Fibroblast of villous mesenchyme (primary cell): ENCODE measurements at places on chromosomes 1 and 21.

DNA sequence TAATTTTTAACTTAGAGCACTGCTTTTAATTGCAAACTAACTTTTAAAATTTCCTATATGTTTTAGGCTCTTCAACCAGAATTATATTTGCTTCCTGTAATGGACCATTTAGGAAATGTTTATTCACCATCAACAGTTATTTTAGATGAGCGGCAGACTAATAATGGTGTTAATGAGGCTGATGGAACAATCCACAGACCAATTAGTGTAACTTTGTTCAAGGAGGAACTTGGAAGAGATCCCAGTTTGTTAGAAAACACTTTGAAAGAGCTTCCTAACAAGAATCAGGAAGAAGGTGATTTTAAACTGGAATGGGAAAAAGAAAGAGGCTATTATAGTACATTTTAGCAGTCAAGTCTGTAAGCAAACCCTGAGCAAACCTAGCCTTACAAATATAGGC, 19.4 kb upstream of the GNG5 start:
- DNase-seq, result no peak

- DNase-seq, result no peak
These were observed 32.1 kb downstream of the CTNNBIP1 start for GRCh38 chr1:9877962-9878361.

DNA sequence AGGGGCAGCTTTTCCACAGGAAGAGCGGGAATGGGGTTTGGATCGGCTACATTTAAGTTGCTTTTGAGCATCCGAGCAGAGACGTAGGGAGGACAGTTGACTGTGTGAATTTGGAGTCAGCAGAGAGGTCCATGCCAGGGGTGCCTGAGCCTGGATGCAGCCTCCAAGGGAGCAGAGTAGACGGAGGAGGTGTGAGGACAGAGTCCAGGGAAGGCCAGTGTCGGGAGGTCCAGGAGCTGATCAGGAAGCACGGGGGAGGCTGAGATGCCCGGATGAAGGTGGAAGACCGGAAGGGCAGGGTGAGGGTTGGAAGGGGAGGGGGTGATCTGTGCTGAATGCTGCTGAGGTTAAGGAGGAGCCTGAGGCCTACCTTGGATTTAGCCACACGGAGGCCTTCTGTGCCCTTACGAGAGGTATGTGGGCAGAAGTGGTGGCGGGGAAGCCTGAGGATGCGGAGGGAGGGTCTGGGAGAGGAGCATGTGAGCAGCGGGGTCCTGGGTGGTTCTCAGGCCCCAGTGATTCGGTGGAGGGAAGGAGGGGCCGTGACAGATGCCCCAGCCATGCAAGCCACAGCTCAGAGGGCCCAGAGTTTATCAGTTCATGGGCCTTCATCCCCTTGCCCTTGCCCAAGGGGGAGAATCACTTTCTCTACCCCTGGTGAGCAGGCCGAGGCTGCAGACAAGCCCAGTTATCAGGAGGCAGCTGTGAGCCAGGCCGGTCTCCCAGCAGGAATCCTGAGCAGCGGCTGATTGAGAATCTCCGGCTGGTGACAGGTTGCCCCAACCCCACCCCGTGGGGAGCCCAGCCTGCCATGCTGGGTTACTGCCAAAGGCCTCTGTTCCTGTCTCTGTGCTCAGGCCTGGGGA, 54.0 kb upstream of the ACTL8 start:
- DNase-seq, result no peak

- no peak for DNase-seq
These were observed 30.6 kb downstream of the LY9 start for GRCh38 chr1:160826546-160826945.

DNA sequence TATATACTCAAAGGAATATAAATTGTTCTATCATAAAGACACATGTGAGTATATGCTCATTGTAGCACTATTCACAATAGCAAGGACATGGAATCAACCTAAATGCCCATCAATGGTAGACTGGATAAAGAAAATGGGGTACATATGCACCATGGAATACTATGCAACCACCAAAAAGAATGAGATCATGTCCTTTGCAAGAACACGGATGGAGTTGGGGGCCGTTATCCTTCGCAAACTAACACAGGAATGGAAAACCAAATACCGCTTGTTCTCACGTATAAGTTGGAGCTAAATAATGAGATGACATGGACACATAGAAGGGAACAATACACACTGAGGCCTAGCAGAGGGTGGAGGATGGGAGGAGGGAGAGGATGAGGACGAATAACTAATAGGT, 16.0 kb upstream of the SGIP1 start:
- no peak for DNase-seq

DNA sequence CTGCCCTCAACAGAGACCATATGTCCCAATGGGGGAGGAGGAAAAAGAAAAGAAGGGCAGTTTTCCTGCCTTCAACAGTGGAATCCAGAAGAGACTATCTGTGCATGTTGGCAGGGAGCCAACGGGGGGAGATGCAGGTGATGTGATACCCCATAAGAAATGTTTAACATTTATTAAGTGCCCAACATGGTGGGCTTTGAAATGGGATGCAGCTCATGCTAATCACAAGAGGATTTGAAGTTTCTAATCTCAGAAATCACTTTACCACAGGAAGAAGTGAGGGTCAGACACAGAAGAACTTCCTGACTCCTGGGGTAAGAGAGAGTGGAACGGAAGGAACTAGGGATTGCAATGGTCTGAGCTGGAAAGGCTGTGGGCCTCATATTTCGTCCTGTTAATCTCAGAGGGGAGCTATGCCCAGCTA, 16.2 kb downstream of the CSRP1 start:
- no peak for DNase-seq

DNA sequence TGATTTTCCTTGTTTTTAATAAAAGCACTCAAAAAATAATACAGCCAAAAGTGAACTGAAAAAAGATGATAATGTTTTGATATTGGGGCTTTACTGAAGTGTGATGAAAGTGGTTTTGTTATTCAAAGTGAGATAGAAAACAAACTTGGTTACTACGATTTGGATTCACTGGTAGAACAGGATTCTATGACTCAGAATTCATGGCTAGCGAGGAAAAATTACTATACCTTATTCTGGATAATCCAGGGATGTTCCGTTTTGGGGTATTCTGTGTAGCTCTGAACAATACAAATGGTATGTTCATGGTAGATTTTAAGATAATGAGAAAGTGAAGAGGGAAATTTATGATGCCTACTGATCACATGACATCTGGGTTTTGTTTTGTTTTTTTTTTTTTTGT, 117.7 kb downstream of the NRDC start:
- DNase-seq, result no peak

DNA sequence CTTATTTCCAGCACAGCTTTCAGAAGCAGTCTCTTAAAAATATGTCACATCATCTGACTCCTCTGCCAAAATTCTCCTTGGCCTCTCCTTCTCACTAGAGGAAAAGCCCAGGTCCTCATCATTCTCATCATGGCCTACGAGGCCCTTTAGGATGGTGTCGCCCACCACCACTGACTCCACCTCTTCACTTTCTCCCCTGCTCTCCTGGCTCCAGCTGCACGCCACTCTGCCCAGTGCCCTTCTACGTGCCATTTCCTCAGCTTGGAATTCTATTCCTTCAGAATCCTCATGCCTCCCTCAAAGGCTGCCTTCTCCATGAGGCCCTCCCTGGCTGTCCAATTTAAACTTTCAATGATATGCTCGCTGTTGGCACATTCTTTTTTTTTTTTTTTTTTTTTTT, 25.3 kb upstream of the BTG2 start:
- no peak for DNase-seq

DNA sequence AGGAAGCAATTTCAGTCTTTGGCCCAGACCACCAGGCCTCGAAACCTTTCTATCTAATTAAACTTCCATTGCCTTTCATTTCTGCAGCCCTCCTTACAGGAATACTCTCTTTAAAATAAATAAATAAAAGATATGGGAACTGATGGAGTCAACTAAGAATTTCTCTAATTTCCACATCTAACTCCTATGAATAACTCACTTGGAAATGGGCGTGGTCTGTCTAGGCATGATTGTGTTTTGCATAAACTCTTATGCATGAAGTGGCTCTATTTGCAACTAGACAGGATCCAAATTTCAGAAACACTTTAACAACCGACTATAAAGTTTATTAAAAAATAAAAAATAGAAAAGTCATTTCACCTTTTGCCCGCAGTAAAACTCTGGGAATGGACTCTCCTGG, 199.5 kb downstream of the ADSS2 start:
- no peak for DNase-seq

DNA sequence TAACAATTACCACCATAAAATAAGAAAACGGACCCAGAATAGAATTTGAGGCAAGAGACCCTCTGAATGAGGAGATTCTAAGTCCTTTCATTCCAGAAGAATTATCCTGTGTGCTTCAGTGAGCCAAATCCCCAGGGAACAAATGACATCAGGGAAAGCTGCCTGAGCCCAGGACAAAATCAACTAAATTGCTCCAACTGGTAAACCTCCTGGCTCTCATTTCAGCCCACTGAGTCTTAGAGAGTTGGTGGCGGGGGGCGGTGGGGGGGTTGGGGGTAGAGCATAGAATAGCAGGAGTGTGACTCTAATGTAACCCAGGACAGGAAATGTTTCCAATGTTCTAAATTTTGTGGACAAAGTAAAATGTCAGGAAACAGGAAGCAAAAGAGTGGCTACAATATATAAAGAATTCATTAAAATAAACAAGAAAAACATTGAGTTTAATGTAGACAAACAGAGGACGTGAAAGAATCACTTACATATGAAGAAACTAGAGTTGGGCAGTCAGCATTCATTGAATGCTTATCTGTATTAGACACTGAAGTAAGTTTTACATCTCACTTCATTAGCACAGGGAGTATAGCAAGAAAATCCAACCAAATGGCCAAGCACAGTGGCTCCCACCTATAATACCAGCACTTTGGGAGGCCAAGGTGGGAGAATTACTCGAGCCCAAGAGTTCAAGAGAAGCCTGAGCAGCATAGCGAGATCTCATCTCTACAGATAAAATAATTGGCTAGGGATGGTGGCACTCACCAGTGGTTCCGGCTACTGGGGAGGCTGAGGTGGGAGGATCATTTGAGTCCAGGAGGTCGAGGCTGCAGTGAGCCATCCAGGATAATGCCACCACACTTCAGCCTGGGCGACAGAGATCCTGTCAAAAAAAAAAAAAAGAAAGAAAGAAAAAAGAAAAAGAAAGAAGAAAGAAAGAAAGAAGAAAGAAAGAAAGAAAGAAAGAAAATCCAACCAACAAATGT, 75.1 kb downstream of the DHRS3 start:
- no peak for DNase-seq

DNA sequence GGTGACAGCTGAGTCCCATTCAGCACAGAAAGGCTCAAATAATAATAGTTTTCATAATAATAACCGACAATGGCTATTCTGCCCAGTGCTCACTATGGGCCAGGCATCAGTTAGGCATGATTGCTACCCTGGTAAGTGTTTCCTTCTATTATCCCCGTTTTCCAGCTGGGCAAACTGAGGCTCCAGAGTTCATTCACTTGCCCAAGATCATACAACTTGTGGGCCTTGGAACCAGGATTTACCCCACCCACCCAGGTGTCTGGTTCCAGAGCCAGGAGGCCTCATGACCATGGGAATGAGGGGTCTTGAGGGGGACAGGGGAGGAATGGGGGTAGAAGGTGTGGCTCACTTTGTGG, 518 bp downstream of the PLOD1 start:
- no peak for DNase-seq

- DNase-seq, result no peak
These were observed 10.2 kb downstream of the MAP7D1 start for GRCh38 chr1:36166136-36166535.

DNA sequence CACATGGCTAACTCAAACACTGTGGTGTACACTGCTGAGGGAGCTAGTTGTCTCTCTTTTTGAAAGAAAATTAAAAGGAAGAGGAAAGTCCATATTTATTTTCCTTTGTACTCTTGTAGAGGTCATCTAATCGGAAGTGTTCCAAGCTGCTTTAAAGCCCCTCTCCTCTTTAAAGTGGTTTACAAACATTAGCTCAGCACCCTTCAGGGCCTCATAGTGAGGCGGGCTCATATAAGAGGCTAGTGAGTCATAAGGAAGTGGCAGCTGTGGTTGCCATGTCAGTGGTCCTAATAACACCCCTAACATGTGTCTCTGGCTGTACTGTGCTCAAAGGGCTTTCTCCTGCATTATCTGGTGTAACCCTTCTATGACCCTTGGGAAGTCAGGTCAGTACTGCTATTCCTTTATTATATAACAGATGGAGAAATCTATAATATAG, 104.4 kb upstream of the SERBP1 start:
- DNase-seq, result peak; percentile 27

DNA sequence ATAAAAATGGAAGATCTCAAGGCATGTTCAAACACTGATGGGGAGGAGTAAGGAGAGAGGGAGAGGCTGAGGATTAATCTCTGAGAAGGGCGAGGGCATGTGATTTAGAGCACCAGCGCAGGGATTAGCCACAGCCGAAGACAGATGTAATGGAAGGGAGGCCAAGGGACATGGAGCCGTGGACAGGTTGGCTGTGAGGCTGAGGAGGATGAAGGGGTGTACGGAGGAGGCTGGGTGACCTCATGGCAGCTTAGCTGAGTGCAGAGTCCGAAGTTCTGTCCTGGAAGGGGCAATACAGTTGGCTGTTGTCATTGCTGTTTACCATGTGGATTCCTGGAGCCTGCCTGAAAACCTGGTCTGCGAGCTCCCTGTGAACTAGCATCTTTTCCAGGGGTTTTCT, 342.8 kb downstream of the RPS6KC1 start:
- no peak for DNase-seq

GRCh38 chr1:93200086-93200620, 19.6 kb downstream of the CCDC18 start:
- no peak for DNase-seq
